ENCODE measurements at places on chromosomes 3 and 15.
A peak's percentile ranks its signal among the peaks of the same experiment; 100 is the strongest.

- DNase-seq, result peak; percentile 64
These were observed 214.5 kb downstream of the ZIC4 start for GRCh38 chr3:147191795-147192385.

GRCh38 chr15:70353606-70354345 lies 256.1 kb upstream of the TLE3 start:
- DNase-seq, result no peak

DNA sequence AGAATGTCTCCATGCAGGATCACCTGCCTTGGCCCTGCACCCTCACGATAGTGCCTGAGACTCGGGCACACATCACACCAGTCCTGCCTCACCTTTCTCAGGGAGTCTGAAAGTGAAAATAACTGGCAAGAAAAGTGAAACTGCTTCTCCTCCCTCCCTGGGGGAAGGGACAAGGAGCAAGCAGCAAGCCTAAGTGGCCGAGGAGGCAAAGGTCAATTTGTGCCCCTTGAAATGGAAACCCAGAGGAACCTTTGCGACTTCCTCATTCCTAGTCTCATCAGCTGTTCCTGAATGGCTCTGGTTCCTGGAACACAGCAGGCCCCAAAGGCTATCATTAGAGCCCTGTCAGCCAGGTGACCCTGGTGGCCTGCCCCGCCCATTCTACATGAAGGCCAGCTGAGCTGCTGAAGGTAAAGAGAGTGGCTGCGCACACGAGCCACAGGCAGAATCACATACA lies 28.0 kb upstream of the SLCO2A1 start:
- peak; percentile 24 for DNase-seq

DNA sequence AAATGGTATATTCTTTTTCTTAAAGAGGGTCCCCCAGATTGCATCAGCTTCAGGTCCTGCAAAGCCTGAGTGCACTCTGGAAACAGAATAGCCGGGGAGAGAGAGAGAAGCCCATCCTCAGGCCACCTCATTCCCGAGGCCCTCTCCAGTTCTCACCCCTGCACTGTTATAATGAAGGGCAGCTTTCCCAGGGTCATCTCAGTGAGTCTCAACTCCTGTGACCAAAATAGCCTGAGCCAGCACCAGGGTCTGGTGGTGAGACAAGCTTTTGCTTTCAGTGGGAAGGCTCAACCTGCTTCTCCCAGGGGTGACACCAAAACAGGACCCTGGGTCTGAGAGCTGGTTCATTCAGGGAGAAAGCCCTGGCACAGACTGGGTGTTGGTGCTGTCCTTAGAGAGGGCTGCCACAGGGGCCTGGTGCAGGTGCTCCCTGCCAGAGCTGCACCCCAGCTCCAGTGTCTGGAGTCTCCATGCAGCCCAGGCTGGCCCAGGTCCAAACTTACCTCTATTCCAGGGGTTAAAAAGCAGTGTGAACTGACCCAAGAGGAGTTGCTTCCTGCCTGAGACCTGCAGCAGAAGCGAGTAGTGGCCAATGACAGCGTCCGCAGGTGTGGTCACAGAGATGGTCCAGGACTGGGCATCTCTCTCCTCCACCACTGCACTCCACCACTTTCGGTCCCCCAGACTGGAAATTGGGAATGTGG lies 6.1 kb downstream of the EPB42 start:
- no peak for DNase-seq

DNA sequence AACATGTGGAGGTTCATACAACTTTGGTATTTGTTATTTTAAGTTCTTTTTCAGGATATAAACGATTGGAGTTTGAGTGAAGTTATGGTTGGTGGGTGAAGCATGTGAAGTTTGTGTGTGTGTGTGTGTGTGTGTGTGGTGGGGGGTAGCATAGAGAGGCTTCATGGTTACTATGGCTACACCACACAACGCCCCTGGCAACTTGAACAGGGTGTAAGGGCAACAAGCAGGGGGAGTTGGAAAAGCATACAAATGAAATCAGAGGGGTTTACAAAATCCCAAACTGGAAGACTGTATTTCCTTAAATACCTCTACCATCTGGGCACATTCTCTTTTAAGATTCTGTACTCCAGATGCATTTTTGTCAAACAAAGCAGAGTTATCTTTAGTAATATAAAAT lies 207.5 kb downstream of the SV2B start:
- no peak for DNase-seq

DNA sequence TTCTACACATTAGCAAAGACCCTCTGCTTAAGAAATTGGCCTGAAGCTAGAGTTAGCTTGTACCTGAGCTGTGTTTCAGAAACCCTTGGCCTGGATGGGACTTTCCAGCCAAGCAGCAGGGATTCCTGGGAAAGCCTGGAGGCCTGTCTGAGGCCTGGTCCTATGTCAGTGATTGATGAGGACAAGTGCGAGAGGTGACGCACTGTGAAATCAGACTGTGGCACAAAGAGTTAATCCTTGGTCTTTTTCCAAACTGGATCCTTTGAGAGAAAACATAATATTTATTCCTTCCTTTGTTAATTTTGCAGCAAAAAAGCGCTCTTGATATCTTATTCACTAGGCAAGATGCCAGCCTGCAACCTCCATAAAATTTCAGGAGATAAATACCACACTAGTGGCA lies 225.0 kb upstream of the ATP11B start:
- DNase-seq, result no peak

DNA sequence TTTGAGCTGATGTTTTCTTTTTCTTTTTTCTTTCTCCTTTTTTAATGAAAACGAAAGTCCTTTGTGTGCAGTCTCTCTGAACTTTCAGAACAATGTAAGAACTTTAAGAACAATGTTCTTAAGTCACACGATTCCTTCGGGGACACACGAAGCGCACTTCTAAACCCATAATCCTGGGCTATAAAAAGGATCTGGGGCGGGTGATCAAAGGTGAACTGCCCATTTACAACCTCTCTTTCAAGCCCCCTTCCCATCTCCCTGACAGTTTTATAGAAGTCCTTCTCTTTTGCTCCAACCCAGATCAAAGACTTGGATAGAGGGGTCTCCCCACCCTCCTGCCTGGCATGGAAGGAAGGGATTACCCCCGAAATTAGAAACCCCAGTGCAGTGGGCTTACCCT lies 126.8 kb downstream of the BDH1 start:
- DNase-seq, result no peak

DNA sequence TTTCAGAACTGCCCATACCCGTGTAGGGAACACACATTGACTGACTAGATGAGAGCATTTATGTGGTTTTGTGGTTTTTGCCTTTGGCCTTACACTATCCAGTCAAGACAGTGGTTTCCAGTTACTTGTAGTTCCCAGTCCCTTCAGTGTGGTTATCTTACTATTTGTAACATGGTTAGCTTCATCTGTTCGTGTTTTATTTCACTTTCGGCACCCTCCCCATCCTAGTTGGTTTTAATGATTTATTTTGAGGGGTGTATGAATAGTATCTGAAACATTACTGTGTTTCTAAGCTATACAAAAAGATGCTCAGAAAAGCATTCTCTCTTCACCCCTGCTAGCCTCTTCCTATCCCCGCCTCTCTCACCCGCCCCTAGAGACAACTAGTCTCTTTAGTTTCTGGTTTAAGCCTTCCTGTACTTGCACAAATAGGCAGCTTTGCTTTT lies 14.1 kb downstream of the LYSMD4 start:
- DNase-seq, result no peak

GRCh38 chr15:42011074-42011473 lies 9.8 kb downstream of the PLA2G4E start:
- DNase-seq, result no peak

- DNase-seq, result no peak
These were observed 10.8 kb downstream of the ASB7 start for GRCh38 chr15:100613208-100613607.

GRCh38 chr3:167520266-167521005 lies 46.6 kb upstream of the SERPINI2 start:
- no peak for DNase-seq

- no peak for DNase-seq
These were observed 953.4 kb downstream of the AGBL1 start for GRCh38 chr15:87033056-87033455.

DNA sequence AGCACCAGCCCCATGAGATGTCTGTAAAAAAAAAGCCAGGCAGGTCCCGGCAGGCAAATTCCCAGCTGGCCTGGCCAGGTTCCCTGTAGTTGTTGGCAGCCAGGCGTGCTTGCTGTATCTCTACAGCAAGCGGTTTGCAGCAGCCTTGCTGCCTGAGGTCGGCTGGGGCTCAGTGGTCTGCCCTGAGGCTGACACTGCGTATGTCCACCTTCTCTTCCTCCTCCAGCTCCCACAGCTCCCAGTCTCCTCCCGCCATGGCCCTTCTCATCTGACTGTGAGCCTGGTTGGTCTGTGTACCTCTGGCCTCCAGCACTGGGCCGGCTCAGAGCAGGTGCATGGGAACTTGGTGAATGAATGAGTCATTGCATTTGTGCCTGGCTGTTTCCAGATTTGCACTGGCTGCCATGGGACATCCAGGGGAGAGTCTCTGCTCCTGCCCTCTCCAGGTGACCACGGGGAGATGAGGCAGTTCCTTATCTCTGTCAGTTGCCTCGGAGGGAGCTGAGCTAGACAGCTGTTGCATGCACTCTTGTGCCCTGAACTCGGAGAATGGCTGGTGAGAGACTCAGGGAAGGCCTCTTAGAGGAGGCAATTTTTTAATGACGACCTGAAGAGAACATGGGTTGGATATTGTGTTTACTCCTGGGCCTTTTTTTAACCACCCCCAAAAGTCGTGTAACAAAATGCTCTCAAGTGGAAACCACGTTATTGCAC lies 43.0 kb downstream of the SPSB4 start:
- no peak for DNase-seq

- no peak for DNase-seq
These were observed 27.2 kb upstream of the TNFSF10 start for GRCh38 chr3:172550347-172550943.

DNA sequence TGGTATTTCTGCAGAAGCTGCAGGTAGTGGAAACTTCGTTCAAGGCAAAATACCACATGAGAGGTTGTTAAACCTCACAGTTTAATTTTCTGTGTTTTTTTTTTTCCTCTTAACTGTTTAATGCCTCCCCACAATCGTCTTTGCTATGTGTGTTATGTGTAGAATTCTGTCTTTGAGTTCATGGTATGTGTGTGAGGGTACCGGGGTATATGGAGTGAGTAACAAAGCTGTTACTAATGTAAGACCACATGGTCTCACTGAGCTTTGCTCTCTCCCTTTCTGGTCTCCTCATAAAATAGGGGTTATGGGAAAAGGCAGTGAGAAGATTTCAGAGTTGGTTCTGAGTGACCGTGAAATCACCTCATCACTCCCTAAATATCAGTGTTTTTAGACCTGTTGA lies 143.6 kb downstream of the USP13 start:
- DNase-seq, result no peak

DNA sequence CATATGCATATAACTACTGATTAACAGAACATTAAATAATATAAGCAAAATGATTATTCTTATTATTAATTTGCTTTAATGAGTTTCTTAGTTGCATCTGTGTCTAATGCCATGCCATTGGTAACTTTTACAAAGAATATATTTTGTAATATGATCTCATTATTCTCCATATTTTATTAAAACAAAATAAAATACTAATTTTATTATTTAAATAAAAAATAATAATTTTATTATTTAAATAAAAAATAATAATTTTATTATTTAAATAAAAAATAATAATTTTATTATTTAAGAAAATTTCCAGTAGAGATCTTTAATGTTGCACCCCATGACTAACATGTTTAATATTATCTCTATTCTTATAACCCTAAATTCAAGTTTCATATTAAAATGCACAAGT lies 771.1 kb downstream of the NR2F2 start:
- no peak for DNase-seq

DNA sequence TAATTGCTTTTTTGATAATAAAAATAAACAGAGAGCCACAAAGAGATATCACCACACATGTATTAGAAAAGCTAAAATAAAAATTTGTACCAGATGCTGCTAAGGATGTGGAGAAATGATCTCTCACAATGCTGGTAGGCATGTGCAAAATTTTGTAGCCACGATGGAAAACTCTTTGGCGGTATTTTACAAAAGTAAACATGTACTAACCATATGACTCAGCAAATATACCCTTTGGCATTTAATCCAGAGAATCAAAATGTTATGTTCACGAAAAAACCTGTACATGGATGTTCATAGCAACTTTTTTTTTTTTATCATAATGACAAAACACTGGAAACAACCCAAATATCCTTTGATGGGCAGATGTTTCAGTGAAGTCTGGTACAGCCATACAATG lies 261.2 kb downstream of the LPP start:
- DNase-seq, result no peak

DNA sequence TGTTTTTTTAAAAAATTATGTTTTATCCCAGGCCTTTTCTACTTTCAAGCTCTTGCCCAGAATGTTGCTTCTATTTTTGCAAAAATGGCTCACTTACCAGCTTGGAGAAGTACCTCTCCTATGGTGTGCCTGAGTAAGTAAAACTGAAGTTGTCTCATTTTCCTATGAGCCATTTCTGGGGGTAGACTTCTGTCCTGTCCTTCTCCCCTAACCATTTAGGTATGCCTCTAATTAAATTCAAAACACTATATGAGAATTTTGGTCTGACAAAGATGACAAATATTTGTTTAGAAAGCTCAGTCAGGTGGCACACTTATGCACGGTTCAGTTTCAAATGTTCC lies 282.5 kb upstream of the ICE2 start:
- no peak for DNase-seq

GRCh38 chr15:25933456-25934158 lies 70.5 kb upstream of the ATP10A start:
- peak; percentile 47 for DNase-seq

GRCh38 chr15:36942248-36942827 lies 158.0 kb downstream of the MEIS2 start:
- DNase-seq, result no peak

- DNase-seq, result no peak
These were observed 740 bp downstream of the MAGI1 start for GRCh38 chr3:66037986-66038369.

DNA sequence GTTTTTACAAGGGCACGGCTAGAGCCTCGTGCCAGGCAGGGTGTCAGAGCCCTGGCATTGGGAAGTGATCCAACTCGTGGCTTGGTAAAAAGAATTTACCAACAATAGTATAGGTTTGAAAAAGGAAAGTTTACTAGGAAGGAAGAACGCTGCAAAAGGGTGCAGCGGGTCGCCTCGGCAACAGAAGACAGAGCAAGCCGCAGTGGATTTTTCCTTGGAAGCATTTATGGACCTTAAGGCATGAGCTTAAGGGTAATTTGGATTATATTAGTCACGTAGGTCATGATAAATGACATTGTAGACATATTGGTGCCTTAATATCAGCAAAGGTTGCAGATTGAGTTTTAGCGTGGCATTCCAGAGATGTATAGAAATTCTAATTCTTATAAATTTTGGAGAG lies 163.4 kb upstream of the PPP2R3A start:
- DNase-seq, result no peak

- no peak for DNase-seq
These were observed 3.5 kb upstream of the PAK6 start for GRCh38 chr15:40235201-40235885.

DNA sequence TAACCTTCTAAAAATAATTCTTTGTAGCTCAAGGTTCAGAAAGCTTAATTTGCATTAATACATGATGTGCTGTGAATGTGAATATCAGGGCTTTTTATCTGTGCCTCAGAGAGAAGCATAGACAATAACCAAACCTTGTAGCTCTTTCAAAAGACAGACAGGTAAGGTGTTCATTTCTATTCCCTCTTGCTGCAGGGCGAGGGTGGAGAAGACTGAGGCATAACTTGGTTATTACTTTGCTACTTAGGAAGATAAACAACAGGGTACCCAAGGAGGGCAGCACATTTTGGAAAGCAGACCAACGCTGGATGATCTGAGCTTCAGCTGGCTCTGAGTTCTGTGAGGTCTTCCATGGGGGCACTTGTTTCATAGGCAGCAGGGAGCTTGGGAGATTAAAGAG lies 408.6 kb upstream of the RARB start:
- no peak for DNase-seq
